ENCODE measurements at places on chromosomes 6 and 20. TPM values are rescaled to one million over a fixed set of nuclear protein-coding genes. Genes with fewer than 3 reads are reported as not detected.
A peak's percentile ranks its signal among the peaks of the same experiment; 100 is the strongest.

NR2E1 gene
- not detected for polyA plus RNA-seq

MEP1A gene
- 45.6 TPM for polyA plus RNA-seq

LTB gene
- polyA plus RNA-seq = not detected

PGM3 gene
- 16.2 TPM for polyA plus RNA-seq

DNA sequence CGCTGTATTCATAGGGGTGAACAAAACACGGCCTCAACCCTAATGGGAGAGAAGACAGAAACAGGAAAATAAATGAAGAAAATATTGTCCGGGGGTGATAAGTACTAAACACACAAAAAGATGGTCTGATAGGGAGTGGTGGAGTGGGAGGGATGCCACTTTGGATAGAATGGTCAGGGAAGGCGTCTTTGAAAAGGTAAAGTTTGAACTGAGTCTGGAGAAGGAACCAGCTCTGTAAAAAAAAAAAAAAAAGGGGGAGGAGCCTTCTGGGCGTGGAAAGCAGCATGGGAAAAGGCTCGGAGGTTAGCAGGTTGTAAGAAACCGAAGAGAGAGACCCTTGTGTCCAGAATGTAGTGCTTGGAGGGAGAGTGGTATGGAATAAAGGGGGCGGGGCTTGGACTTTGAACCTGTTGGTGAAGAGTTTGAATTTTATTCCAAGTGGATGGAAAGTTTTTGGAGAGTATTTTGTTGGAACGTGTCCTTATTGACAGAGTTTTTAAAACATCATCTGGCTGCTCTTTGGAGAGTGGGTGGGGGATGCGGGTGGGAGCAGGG, 1.8 kb downstream of the CHMP4B start:
- no peak for DNase-seq

DNA sequence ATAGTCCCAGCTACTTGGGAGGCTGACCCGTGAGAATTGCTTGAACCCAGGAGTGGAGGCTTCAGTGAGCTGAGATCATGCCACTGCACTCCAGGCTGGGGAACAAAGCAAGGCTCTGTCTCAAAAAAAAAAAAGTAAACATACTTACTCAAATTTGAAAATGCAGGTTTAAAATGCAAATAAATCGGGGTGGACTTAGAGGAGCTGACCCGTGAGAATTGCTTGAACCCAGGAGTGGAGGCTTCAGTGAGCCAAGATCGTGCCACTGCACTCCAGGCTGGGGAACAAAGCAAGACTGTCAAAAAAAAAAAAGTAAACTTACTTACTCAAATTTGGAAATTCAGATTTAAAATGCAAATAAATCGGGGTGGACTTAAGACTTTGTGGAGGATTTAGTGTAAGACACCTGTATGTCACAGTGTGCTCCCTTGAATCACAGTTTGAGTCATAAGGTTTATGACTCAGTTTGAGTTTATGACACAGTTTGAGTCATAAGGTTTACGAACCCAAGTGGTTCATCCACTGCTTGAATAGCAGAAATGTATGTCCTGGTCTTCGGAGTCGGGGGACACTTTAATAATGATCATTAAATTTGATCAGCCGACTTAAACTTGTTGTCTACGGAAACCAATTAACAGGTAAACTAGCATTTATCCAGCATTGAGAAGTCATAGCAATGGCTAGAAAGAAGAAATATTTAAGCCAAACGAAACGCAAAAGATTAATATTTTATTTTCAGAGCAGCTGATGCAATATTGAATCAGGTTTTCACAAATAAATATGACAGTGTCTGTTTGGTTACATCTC, 6.8 kb upstream of the MRPS10 start:
- no peak for DNase-seq

DNA sequence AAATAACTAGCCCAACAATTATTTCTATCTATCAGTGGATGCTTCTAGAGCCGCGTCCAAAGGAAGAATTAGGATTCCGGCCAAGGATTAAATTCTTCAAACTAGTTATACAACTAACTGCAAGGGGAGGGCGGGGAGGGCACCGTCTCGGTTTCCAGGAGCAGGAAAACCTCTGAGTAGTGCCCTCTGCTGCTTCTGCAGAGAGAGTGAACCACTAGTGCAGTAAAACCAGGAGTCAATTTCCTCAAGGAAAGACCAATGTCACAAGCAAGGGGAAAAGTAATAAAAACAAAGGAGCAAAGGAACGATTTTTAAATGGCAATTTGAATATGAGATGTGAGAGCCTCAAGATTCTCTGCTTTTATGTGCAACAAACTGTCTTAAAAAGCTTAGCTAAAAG, 16.5 kb upstream of the UBE2J1 start:
- DNase-seq = peak; percentile 80

GRCh38 chr6:133648581-133648980, 240.3 kb upstream of the TCF21 start:
- no peak for DNase-seq

DNA sequence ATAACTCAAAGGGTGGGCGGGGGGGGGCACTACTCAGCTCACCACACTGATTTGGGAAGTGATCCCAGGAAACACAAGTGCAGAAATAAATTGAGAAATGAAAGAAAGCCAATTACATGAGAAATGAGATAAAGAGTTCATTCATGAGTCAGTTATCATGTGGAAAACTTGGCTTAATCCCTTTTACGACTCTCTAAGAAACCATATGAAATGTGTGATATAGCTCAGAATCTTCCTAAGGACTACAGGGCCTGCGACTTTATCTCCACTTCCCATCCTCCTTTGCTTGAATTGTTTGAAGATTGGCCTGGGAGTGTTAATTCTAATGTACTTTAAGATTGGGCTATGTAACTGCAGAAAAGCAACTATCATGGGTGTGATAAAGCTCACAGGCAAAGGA, 3.6 kb upstream of the BTN2A2 start:
- DNase-seq = no peak

GRCh38 chr20:37940858-37941257, 37.9 kb downstream of the VSTM2L start:
- DNase-seq = no peak

GRCh38 chr6:154247119-154247861, 109.3 kb downstream of the IPCEF1 start:
- DNase-seq = no peak

GRCh38 chr6:22917344-22917743, 348.0 kb downstream of the HDGFL1 start:
- DNase-seq = no peak

DNA sequence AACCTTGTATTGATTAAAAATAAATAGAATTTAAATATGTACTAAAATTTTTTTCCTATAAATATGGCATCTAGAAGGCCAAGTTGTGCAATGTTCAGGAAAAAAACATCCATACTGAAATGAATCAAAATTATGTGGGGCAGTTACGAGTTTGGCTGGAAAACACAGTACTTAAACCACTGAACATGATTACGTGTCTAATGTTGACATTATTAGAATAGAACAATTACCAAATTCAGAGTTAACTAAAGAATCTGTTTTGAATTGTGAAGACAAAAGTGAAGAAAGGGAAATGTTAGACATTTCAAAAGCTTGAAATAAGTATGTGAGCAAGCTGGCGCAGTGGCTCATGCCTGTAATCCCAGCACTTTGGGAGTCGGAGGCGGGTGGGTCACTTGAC, 57.2 kb downstream of the KLHL31 start:
- no peak for DNase-seq

GRCh38 chr6:80540700-80541099, 434.2 kb downstream of the BCKDHB start:
- DNase-seq = no peak

Measured in sigmoid colon (tissue), 7 donors.